ENCODE measurements at places on chromosomes 16 and 17. TPM values are rescaled to one million over a fixed set of nuclear protein-coding genes. Genes with fewer than 3 reads are reported as not detected.

GRCh38 chr17:13583996-13584700 is 17.6 kb downstream of the HS3ST3A1 start:
- no peak for DNase-seq

DNA sequence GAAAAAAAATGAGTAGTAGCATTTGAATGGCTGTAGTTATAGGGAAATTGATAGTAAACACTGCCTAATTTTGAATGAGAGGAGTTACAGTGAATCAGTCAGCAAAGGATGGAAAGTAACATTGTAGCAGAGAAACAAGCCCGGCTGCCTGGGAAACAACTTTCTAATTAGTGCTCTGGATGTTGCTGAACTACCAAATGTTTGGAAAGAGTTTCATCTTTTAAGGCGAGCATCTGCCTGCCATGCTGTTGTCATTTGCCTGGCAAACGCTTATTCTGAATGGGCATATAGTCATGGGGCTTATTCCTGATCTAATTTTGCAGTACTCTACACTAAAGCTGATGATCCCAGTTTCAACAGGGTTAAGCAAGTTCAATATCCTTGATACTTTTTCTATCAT is 138.6 kb downstream of the CDH11 start:
- DNase-seq, result no peak

DNA sequence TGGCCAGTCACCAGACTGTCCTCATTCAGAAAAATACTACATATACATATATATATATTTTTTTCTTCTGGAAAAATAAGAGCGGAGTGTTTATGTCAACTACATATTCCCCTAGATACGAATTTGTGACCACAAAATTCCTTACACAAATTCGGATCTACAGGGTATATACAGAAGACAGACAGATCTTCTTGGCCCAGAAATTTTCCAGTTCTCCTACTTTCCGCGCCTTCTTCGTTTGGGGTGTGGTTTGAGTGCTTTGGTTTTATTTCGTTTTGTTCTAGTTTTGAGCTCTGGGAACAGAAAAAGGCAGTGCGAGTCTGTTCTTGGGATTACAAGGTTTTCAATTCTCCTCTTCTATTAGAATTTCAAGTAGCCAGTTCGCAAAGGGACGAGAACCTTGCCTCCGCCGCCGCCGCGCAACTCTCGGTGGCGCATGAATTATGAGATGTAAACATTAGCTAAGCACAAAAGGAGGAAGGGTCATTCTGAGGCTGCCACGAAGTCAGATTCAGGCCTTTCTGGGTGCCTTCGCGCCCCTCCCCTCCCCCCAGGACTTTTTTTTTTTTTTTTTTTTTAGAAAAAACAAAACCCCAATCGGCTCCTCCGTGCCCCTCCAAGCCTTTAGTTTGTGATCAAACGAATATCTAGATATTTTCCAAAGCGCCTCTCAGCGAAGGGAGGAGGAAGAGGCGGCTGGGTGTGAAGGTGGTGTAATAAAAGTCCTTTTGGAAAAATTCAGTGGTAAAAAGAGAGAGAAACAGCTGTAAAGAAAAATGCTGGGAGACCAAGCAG is 1.8 kb upstream of the HOXB4 start:
- DNase-seq, result no peak

The CLEC19A gene
- 0.26 TPM for total RNA-seq

DNA sequence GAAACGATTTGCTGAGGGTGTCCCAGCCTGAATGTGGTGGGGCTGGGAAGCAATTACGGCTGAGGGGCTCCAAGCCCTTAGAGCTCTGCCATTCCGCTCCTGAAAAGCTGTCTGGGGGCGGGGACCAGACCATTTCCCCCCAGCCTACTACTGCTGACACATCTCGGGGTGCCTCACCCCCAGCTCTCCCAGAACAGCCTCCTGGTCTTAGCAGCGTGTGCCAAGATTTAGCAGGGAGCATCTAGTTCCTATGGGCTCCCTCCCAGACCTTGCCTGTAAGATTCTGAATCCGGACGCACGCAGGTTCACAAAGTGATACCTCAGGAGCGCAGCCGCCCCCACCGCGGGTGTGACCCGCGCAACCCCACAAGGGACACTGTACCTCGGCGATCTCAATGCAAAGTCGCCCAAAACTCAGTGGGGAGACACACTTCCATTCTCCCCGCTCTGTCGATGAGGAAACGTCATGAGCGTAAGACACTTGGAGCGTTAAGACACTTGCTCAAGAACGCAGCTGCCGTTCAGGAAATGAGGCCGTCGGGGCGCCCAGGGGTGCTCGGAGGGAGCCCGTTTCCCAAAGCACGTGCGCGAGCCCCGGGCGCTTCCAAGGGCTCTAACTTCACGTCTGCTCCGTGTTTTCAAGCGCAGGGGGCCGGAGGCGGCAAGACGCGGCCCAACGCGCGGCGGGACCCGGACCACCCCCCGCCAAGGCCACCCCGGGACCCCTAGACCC is 629 bp downstream of the GEMIN4 start:
- peak; percentile 18 for DNase-seq

DNA sequence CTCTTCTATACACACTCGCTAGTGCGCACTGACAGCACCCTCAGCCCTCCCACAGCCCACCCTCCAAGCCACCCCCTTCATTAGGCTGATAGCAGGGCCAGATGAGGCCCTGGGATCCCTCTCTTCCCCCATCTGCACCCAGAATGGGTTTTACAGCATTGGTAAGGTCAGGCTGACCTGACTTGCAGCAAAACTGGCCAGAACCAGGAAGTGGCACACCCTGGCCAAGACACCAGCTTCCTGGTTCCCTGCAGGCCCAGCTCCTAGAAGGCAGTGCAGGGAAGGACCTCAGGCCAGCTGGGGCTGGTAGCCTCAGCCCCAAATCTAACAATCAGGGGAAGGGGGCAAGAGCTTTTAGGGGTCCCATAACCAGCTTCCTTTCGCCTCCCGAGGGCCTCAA is 50.0 kb upstream of the MRPS23 start:
- DNase-seq, result peak; percentile 67

The C16orf92 gene
- total RNA-seq, result not detected

DNA sequence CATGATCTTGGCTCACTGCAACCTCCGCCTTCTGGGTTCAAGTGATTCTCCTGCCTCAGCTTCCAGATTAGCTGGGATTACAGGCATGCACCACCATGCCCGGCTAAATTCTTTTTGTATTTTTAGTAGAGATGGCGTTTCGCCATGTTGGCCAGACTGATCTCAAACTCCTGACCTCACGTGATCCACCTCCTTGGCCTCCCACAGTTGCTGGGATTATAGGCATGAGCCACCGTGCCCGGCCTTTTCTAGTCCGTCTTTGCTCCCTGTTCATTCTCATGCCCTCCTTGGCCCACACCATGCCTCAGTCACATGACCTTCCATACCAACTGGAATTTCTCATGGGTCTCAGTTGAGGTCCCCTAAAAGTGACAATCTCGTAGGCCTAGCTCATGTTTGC is 86.9 kb downstream of the SNX29 start:
- no peak for DNase-seq
